Skin of body (tissue), 3 donors: ENCODE measurements at places on chromosomes 11 and 22.

DNA sequence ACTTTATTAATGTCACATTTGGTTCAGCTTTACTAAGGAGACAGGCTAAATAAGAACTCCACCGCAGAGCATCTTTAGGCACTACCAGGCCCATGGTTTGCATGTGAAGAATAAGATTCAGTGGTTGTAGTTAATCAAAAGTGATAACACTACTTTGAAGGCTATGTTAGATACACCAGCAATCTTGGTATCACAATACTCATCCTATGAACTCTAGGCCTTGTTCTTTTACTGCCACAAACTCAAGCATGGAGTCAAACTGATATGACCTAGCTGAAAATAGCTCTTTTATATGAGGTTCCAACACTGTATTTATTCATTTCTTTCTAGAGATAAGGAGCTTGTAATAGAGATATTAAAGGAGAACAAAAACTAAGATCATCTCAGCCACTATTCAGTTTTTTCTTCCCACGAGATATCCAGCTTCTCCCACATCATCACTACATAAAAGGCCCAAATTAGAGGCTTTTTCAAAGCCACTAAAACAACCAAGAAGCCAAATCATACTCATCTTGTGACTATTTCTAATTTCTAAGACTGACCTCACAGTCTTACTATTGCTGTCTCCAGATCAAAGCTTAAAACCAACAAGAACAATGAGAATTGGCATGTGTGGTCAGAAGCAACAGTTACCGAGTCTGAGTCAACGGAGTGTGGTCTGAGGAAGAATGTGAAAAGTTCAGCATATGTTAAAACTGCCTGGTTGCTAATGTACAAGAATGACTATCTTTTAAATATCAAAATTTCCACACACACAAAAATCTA, 25.1 kb upstream of the GUCY1A2 start:
- no peak for DNase-seq

- no peak for DNase-seq
Measured at GRCh38 chr11:95104856-95105255, 15.2 kb downstream of the ENDOD1 start.

GRCh38 chr11:5230266-5230665, 3.4 kb upstream of the HBB start:
- DNase-seq: no peak

- no peak for DNase-seq
Measured at GRCh38 chr22:43895986-43896645, 4.3 kb upstream of the PNPLA5 start.

GRCh38 chr11:20099527-20099926, 60.7 kb downstream of the DBX1 start:
- no peak for DNase-seq

- DNase-seq: no peak
Measured at GRCh38 chr11:77051511-77051910, 15.3 kb upstream of the CAPN5 start.

DNA sequence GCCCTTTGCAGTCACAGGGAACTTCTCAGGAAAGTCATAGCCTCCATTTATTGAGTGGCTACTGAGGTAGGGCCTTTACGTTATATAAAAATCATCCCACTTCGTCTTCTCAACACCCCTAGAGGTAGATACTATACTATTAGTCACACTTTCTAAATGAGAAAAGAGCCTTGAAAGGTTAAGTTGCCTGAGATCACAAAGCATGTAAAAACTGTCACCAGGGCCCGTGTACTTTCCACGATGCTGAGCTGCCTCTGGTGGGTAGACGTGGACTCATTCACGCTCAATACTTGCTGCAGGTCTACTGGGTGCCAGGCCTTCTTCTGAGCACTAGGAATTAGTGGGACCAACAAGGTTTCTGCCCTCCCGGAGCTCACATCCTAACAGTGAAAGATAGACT, 16.3 kb downstream of the CHRDL2 start:
- DNase-seq: no peak

- peak; percentile 55 for DNase-seq
Measured at GRCh38 chr11:130100381-130101095, 30.8 kb downstream of the APLP2 start.

GRCh38 chr11:44505581-44506054, 59.8 kb upstream of the CD82 start:
- DNase-seq: no peak

DNA sequence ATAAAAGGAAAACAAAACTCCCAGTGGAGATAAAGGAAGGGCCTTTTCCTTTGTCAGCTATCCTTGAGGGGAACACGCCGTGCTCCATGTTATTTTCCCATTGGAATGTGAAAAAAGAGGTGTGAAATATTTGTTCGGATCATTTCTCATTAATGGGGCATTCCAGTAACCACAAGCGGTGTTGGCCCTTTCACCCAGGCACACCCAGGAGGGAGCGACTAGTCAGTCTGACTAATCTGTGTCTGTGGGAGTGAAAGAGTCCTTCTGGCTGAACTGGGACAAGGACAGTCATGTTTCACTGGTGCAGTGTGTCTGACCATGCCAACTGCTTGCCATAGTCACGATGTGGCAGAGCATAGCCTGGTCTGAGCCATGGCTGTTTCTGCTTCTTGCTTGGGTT, 13.0 kb upstream of the MYEOV start:
- peak; percentile 15 for DNase-seq

DNA sequence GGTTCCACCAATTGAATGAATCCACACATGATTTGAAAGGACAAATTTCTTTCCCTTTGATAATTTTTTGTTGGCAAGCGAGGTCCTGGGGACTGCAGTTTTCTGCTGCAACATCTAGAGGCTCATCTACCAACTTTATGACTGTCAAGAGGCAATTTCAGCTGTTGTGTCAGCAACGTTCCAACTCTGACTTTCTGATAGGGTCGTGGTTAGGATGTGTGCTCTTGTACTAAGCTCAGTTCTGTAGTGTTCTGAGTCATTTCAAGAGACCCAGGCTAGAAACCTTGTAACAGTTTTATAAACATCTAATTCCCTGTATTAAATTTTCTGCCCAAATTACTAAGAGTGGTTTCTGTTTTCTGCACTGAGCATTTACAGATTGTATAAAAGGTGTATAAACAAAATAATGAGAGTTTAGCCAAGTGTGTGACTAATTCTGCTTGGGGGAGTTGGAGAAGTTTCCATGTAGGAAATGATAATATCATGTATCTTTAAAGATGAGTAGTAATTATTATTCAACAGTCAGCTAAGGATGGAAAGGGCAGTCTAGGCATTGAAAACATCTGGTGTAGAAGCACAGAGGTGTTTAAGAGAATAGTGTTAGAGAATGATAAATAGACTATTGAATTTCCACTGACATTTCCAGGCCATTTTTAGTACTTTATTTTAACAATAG, 72.2 kb downstream of the RBMXL2 start:
- DNase-seq: no peak

DNA sequence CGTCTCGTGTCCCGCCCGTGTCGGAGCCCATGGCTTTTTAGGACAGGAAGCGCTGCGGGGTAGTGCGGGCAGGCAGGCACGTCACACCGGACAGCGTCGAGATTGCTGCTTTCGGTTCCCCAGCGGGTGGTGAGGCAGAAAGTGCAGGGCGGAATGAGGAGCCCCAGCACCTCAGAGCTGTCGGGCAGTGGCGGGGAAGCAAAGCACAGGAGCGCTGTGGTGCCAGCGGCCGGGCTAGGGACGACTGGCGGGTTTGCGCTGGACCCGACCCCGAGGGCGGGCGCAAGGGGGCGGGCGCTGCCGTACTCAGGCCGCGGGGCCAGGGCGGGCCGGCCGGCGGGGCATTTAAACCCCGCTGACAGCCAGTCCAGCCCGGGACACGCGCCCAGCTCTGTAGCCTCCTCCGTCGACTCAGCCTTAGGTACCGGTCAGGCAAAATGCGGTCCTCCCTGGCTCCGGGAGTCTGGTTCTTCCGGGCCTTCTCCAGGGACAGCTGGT, at the start of gene SLC37A2:
SLC37A2 (plus strand) TSS at position 375 of the 498 bp plus-strand sequence; CDS start at position 438, 63 bp downstream.
- no peak for DNase-seq

DNA sequence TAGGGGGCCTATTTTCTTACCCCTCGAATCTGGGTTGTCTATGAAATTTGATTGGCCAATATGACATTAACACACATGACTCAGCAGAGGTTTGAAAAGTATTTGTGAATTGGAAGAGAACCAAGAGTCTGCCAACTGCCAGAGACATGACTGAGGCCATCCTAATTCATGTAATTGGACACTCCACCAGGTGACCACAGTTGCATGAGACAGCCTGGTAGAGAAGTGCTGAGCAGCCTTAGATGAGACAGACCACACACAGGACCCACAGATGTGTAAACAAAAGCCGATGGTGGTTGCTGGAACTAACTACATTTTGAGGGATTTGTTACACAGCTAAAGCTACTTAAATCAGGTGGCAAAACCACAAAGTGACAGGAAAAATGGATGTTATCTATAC, 855 bp upstream of the MS4A5 start:
- DNase-seq: no peak

GRCh38 chr11:32105871-32106560, 15.1 kb downstream of the RCN1 start:
- no peak for DNase-seq

DNA sequence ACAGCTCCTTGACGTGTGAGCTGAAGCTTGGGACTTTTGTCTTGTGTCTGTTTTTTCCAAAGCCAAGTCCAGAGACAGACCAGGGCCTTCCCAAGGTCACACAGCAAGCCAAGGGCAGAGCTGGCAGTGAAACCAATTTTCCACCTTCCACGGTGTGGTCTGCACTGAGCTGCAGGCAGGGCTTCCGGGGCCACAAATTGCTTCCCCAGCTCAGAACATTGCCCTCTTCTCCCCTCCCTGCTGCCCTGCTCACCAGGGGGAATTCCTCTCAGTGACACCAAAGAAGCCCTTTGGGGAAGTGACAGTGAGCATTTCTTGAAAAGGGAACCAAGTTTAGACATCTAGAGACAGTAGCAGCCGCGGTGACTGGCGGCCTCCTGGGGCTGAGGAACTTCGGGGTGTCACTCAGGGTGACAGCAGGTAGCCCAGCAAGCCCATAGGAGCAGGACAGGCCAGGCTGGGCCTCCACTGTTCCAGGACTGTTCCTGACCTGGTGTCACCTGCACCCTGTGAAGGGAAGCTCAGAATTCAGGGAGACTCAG, 9.2 kb downstream of the FXYD2 start:
- no peak for DNase-seq

DNA sequence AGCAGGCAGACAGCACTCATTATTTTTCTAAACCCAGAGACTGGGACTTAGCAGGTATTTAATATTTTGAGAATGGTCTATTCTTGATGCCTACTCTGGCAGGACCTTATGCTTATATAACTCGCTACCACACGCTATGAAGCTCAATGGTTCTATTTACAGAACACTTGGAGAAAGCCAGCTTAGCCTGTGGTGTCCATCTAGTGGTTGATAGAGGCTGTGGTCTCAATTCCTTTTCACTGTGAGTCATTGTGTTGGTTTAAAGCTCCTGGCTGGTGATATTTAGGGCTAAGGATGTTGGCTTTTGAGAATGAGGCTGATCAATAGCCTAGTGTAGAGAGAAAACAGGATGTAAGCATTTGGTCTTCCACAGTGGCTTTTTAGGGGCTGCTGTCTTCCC, 206.4 kb downstream of the DBX1 start:
- no peak for DNase-seq

GRCh38 chr22:46239261-46240048, 10.6 kb downstream of the CDPF1 start:
- no peak for DNase-seq

- no peak for DNase-seq
Measured at GRCh38 chr11:6402061-6402470, 11.8 kb downstream of the SMPD1 start.

DNA sequence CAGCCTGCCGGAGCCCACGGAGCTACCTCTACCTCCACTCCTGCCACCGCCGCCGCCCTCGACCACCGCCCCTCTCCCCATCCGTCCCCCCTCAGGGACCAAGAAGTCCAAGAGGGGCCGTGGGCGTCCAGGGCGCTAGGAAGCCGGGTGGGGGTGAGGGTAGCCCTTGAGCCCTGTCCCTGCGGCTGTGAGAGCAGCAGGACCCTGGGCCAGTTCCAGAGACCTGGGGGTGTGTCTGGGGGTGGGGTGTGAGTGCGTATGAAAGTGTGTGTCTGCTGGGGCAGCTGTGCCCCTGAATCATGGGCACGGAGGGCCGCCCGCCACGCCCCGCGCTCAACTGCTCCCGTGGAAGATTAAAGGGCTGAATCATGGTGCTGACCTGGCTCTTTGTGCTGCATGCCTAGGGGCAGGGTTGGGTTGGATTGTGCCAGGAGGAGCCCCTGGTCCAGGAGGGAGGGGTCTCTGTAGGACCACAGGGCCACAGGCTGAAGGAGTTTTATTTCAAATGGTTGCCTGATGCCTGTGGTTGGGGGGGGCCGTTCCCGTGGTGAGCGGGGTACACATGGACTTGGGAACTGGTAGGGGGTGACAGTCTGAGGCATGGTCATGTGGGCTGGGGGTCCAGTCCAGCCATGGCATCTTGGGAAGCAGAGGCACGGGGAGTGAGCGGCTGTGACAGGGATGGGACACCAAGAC, 2.3 kb downstream of the PTPRCAP start:
- no peak for DNase-seq

- DNase-seq: peak; percentile 93
Measured at GRCh38 chr11:26753723-26754504, 32.1 kb upstream of the SLC5A12 start.

- DNase-seq: no peak
Measured at GRCh38 chr22:42389143-42389542, 43.1 kb downstream of the NFAM1 start.

GRCh38 chr22:23997092-23997491, 8.2 kb downstream of the GSTT4 start:
- DNase-seq: no peak

DNA sequence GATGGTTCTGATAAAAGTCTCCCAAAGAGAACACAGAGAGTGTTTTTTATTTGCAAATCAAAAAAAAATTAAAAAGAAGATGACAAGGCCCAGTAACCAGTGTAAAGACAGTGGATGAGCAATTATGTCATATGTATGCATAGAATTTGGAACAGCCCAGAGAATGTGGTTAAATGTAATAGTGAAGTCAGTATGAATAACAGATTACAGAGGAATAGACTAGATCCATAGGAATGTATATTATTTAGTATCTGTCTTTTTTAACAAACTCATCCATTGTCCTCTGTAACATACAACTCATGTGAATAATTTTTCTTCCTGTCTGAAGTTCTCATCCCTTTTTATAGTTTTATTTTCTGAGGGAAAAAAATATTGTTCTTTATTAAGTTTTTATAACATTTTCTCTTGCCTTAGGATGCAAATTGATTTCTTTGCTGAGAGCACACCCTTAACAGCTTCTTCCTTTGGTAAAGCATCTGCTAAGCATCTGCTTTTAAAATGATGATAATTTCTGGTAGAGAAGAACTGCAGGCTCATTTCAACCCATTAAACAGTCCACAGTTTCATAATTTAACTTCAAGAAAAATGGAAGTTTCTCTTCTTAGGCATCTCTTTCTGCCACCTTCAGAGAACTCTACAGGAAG, 266.5 kb upstream of the MTNR1B start:
- DNase-seq: peak; percentile 40

- DNase-seq: no peak
Measured at GRCh38 chr22:37402184-37402506, 25.1 kb downstream of the ELFN2 start.

- no peak for DNase-seq
Measured at GRCh38 chr11:102914238-102915043, 39.7 kb upstream of the MMP12 start.
